ENCODE measurements at places on chromosomes 1 and 21.

DNA sequence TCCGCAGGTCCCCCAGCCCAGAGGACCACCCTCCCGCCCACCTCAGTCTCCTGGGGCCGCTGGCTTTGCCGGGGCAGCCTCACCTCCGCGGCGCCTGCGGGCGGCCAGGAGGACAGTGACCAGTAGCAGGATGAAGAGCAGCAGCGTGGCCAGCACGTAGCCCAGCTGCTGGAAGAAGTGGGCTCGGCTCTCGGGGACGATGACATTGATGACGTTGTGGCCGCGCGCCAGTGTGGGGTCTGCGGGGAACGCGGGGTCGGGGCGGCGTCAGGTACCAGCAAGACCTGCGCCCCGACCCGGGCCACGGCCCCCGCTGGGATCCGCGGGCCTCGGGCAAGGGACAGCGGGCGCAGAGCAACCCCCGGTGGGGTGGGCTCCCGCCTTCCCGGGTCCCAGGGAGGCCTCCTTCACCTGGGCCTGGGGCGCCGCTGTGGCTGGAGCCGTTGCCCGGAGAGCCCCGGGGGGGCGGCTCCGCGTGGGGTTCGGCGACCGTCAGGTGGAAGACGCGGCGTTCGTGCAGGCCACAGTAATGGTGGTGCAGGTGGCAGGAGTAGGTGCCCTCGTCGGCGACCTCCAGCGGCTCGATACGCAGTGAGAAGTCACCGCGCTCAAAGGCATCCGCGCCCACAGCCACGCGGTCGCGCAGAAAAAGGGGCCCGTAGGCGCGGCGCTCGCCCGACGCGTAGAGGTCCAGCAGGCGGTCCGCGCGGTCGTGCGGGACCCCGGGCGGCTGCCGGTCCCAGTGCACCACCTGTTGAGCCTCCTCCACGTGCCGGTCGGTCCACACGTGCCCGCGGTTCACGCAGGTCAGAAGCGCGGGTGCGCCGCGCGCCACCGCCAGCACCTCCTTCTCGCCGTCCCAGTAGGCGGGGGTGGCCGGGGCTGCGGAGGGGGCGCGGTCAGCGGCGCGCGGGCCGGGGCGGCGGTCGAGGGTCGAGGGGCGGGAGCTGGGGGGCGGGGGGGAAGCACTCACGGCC lies 3.8 kb downstream of the MXRA8 start:
- no peak for DNase-seq

DNA sequence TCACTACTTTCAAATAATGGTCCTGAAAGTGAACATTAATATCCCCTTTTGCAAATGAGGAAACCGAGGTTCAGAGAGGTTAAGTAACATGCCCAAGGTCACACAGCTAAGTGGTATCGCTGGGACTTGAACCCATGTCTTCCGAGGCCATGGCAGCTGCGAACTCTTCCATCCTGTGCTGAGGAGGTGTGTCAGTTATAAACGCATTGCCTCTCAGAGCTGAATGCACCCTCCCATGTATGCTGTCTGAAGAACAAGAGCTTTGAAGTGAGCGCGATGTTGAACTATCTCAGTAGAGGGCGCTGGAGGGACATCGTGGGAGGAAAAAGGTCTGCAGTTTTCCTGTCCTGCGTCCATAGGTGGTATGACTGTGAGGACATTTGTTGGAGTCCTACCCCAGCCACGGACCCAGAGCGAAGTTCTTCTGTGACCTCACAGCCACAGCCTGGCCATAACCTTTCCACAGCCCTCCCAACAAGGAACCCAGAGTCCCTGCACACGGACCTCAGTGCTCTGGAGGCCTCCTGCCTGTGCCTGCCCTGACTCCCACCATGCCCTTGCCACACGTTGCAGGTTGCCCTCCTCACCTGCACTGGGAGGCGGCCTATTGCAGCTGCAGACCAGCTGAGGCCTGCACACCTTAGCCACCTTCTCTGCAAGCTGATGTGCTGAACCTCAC lies 7.5 kb downstream of the MYOC start:
- peak; percentile 20 for DNase-seq

DNA sequence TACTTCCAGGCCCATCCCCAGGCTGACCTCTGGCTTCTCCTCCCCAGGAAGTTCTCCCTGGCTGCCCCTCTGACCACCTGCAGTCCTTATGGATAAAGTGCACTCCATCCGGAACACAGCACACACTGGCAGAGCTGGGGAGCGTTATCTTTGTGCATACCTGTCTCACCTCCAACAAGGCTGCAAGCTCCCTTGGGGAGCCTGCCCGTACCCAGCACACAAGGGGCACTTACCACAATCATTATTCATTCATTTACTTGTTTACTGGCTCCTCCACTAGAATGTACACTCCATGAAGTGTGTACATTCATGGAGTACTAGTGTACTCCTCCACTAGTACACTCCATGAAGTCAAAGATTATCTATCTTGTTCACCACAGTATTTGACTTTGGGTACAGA lies 30.3 kb downstream of the GLIS1 start:
- DNase-seq, result no peak

- no peak for DNase-seq
Observed at GRCh38 chr1:36469163-36469562, 5.0 kb upstream of the MRPS15 start.

- no peak for DNase-seq
Observed at GRCh38 chr1:156146769-156147405, 6.5 kb upstream of the SEMA4A start.

DNA sequence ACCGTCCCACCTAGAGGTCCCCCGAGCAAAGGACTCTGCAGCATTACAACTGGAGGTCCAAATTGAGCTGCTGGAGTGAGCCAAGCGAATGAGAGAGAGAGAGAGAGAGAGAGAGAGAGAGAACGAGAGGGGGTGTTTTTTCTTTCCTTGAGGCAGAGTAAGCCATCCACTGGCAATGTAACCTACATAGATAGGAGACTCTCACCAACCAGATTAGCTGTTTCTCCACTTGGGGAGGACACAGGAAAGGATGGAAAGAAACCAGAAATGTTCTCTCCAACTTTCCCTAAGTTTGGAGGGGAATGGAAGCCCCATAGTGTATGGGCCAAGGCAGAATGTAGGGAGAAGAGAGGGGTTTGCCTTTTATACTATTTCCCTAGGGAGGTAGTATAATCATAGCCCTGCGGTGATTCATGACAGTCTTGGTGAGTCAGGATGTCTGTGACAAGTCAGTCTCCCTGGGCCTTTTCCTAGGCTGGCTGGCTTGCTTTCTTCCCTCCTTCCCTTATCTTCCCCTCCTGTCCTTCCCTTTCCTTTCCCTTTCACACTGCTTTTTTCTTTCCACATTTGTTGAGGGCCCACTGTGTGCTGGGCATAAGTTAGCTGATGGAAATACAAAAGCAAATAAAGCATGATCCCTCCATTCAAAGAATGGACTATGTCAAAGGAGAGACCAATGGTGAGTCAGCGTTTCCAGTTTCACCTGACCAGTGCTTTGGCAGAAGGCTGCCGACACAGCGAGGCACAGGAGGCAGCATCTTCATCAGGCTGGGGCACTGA lies 7.1 kb downstream of the FNDC7 start:
- DNase-seq, result no peak

DNA sequence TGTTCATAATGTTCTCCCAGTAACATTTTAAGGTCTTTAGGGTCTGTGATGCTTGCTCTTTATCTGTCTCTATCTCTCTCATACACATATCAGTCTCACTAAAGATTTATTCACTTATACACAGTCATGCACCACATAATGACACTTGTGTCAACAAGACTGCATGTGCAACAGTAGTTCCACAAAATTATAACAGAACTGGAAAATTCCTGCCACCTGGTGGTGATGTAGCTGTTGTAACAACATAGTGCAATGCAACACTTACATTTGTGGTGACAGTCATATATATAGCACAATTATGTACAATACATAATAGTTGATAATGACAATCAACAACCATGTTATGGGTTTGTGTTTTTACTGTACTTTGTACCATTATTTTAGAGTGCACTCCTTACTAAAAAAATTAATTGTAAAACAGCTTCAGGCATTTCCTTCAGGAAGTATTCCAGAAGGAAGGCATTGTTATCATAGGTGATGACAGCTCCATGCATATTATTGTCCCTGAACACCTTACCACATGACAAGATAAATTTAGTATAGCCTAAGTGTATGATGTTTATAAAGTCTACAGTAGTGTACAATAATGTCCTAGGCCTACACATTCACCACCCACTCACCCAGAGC lies 8.1 kb downstream of the TDRD5 start:
- no peak for DNase-seq

DNA sequence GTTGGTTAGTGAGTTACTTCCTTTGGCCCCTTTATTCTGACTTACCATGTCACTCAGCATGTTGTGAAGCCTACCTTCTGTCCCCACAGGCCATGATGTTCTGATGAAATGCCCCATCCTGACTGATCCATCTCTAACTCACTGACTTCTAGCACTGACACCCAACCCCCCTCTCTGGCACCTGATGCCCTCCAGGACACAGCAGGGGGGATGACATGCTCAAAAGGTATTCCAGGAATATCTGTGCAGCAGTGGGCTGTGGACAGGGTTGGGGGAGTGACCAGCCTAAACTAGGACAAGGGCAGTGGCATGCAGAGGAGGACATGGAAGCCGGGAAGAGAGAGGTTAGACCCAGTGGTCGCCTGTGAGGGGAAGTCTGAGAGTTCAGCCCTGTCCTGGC lies 25.5 kb downstream of the SYT2 start:
- no peak for DNase-seq

- DNase-seq, result no peak
Observed at GRCh38 chr1:161192476-161193465, 6.1 kb downstream of the ADAMTS4 start.

- DNase-seq, result no peak
Observed at GRCh38 chr1:77926561-77927357, 38.3 kb downstream of the NEXN start.

GRCh38 chr21:38092051-38092450 lies 164.7 kb upstream of the KCNJ15 start:
- DNase-seq, result no peak

- no peak for DNase-seq
Observed at GRCh38 chr1:7389201-7389905, 381.7 kb upstream of the VAMP3 start.
